Ascending aorta (tissue), 2 donors: ENCODE measurements at places on chromosomes 2 and 18.
A peak's percentile ranks its signal among the peaks of the same experiment; 100 is the strongest.

GRCh38 chr2:195647302-195647701, 9.7 kb upstream of the SLC39A10 start:
- no peaks in the 10 kb centered on the region for H3K27me3 ChIP-seq
- no peaks in the 10 kb centered on the region for H3K36me3 ChIP-seq
- H3K4me1 ChIP-seq = no peaks in the 10 kb centered on the region

DNA sequence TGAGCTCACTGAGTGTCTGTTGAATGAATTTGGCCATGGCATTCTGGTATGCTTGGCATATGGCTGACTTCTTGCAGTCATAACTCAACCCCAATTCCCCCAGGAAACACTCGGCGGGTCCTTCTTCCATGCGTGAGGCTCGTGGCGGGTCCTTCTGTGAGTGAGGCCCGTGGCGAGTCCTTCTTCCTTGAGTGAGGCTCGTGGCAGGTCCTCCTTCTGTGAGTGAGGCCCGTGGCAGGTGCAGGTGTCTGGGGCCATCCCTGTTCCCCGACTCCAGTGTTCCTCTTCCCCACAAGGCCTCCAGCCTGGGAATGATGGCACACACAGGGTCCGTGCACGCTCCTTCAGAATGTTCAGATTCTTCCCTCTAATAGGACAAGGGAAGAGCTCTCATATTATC, 169.0 kb downstream of the EIPR1 start:
- H3K4me3 ChIP-seq = no peak overlapping the region
- no peaks in the 10 kb centered on the region for H3K27me3 ChIP-seq
- peaks cover 3% of the 10 kb centered on the region for H3K36me3 ChIP-seq

DNA sequence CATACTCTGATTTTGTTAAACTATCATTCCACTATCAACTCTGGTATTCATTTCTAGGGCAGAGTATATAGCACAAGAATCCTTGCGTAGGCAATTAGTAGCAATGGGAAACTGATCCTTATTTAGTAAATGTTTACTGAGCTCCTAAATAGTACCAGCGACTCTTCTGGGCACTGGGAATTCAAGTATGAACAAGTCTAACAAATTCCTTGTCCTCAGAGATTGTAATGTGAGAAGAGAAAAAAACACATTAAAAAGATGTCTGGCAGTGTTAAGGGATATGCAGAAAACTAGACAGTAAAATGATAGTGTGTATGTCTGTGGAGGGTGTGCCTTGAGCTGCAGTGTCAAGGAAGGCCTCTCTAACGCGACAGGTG, 721 bp downstream of the METTL5 start:
- H3K36me3 ChIP-seq = no peaks in the 10 kb centered on the region
- no peak for DNase-seq
- peak overlapping the region; percentile 86 for H3K27ac ChIP-seq
- H3K27me3 ChIP-seq = no peaks in the 10 kb centered on the region
- H3K4me3 ChIP-seq = peak overlapping the region; percentile 81

- no peak overlapping the region for H3K27ac ChIP-seq
- no peaks in the 10 kb centered on the region for H3K27me3 ChIP-seq
- H3K4me3 ChIP-seq = no peak overlapping the region
- no peaks in the 10 kb centered on the region for H3K36me3 ChIP-seq
- DNase-seq = no peak
Measured at GRCh38 chr2:56170504-56170903, 13.3 kb upstream of the CCDC85A start.

DNA sequence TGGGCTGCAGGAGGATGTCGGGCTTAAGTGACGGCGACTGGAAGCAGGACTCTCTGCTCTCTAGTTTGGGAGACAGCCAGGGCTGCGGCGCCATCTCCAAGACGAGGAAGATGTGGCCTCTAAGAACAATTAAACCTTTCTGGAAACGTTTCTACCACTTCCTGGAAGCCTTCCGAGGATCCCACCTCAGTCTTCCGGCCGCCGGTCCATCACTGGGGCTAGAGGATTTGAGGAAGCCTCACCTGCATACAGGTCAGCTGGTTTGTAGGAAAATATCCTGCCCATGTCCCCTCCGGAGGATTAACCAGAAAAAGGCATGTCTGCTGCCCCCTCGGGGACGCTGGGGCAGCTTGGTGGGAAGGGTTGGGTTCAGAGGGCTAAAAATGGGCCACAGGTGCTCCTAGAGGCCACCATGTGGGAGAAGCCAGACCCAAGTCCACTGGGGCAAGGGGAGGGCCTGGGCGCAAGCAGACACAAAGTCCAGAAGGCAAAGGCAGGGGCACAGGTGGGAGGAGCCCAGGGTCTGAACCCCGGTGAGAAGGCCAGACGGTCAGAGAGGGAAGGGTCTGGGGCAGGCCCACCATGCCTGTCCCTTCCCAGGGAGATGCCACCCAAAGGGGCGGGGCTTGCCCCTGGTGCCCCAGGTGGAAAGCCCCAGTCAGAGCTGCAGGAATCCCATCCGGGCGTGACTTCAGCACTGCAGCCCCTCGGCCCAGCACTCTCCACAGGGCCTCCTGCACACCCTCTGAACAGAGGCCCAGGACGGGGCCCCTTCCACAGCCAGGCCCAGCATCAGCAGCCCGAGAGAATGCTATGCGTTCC, 82.2 kb upstream of the ID2 start:
- H3K36me3 ChIP-seq = no peaks in the 10 kb centered on the region
- peak; percentile 56 for DNase-seq
- no peak overlapping the region for H3K27ac ChIP-seq
- no peaks in the 10 kb centered on the region for H3K27me3 ChIP-seq
- no peaks in the 10 kb centered on the region for H3K4me1 ChIP-seq

- H3K4me3 ChIP-seq = peak overlapping the region; percentile 2
- no peaks in the 10 kb centered on the region for H3K27me3 ChIP-seq
- peaks cover 14% of the 10 kb centered on the region for H3K4me1 ChIP-seq
- H3K27ac ChIP-seq = peak overlapping the region; percentile 77
- no peaks in the 10 kb centered on the region for H3K36me3 ChIP-seq
Measured at GRCh38 chr2:157789256-157789655, 86.9 kb downstream of the ACVR1 start.

DNA sequence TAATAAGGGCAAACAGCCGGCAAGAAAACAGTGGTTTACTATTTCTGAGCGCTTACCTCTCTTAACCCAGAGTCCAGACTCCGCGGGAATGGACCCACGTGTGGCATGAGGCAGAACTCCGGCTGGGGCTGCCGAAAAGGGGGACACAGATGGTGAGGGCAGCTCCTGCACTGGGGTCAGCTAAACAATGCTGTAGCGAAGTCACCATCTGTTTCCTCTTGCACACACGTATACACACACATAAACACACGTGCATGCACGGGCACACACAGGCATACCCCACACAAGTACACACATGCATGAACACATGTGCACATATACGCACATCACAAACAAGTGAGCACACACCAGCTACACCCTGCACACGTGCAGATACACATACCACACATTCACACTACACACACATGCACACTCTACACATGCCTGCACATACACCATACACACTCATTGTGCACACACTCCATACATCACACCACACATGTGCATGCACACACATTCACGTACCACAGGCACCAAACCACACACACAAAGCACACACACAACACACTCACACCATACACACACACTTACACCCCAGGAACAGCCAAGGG, 105.9 kb upstream of the ID2 start:
- peaks cover 5% of the 10 kb centered on the region for H3K4me1 ChIP-seq
- no peaks in the 10 kb centered on the region for H3K27me3 ChIP-seq
- peak; percentile 54 for DNase-seq
- H3K27ac ChIP-seq = no peak overlapping the region
- H3K4me3 ChIP-seq = no peak overlapping the region

- no peak for DNase-seq
- peaks cover 10% of the 10 kb centered on the region for H3K36me3 ChIP-seq
- H3K4me3 ChIP-seq = no peak overlapping the region
- H3K4me1 ChIP-seq = no peaks in the 10 kb centered on the region
- H3K27me3 ChIP-seq = no peaks in the 10 kb centered on the region
- H3K27ac ChIP-seq = no peak overlapping the region
Measured at GRCh38 chr2:23691565-23691964, 235.4 kb downstream of the ATAD2B start.

DNA sequence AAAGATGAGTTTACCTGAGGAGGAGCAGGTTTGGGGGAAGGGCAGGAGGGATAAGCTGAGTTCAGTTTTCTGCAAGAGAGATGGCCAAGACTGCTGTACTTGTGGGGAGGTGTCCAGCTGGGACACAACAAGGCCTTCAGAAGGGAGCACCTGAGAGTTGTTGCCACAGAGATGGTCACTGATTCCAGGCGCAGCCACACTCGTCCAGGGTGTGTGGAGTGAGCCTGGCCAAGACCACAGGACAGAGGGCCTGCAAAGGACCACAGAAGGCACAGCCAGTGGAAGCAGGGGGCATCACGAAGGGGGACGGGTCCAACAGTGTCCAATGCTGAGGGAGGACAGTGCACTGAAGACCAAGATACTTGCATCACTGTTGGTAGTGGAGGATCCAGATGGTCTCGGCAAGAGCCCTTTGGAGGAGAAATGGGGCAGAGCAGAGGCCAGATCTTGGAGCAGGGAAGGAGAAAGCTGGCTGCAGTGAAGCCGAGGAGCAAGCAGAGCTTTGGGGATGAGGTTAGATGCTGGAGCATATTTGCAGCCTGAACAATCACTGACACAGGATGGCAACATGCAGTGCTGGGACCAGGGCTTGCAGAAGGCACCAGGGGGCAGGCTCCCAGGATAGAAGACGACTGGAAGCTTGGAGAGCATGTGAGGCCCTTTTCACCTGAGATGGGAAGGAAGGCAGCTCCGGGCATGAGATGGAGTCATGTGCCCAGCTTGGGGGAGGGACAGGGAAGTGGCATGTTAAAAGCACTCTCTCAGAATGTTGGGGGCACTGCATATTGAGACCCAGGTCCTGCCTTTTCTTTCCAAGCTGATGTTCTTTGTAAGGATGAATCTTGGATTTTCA, 214.0 kb downstream of the CYP26B1 start:
- no peaks in the 10 kb centered on the region for H3K27me3 ChIP-seq
- H3K36me3 ChIP-seq = no peaks in the 10 kb centered on the region
- peak; percentile 56 for DNase-seq
- no peak overlapping the region for H3K4me3 ChIP-seq
- H3K27ac ChIP-seq = no peak overlapping the region

DNA sequence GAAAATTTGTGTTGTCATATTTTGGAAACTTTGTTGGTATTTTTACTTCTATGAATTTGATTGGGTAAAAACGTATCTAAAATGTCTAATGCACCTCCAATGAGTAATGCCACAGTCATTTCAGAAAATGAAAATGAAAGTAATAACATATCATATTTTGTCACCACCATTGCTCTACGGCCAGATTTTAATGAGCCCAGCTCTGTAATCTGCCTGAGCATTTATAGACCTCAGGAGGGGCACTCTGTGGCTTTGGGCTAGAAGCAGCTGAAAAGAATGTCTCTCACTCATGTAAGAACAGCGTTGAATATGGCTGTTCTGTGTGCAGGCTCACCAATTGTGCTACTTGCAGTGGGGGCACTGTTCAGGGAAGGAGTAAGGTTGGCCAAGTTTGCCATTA, 32.7 kb upstream of the ABCA12 start:
- H3K27me3 ChIP-seq = no peaks in the 10 kb centered on the region
- no peak for DNase-seq
- peak overlapping the region; percentile 36 for H3K4me3 ChIP-seq
- no peak overlapping the region for H3K27ac ChIP-seq
- H3K36me3 ChIP-seq = no peaks in the 10 kb centered on the region

DNA sequence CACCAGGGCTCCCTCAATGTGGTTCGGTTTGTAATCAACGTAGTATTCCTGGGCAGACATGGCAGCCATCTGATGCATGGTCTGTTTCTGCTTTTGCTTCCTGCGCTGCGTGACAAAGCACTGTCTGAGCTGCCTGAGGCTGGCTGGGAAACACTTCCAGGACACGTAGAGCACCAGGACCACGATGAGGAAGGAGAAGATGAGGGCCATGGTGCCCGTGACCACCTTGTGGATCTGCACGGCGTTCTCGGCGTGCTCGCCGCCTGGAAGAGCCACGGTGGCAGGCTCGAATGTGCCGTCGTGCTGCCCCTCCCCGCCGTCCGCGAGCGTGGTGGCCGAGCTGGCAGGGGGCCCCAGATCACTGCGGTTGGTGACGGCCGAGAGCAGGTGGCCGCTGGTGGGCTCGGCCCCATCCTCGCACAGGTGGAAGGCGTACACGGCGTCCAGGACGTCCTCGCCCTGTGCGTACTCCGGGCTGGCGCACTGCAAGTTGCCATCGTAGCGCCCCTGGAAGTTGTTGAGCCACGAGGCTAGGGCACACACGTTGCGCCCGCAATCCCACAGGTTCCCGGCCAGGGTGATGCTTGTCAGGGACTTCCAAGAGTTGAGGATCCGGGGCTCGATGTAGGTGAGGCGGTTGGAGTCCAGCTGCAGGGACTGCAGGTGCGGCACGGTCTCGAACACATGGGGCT, 2.1 kb downstream of the LRRTM1 start:
- H3K4me3 ChIP-seq = no peak overlapping the region
- H3K27ac ChIP-seq = no peak overlapping the region
- H3K36me3 ChIP-seq = no peaks in the 10 kb centered on the region
- no peaks in the 10 kb centered on the region for H3K4me1 ChIP-seq

DNA sequence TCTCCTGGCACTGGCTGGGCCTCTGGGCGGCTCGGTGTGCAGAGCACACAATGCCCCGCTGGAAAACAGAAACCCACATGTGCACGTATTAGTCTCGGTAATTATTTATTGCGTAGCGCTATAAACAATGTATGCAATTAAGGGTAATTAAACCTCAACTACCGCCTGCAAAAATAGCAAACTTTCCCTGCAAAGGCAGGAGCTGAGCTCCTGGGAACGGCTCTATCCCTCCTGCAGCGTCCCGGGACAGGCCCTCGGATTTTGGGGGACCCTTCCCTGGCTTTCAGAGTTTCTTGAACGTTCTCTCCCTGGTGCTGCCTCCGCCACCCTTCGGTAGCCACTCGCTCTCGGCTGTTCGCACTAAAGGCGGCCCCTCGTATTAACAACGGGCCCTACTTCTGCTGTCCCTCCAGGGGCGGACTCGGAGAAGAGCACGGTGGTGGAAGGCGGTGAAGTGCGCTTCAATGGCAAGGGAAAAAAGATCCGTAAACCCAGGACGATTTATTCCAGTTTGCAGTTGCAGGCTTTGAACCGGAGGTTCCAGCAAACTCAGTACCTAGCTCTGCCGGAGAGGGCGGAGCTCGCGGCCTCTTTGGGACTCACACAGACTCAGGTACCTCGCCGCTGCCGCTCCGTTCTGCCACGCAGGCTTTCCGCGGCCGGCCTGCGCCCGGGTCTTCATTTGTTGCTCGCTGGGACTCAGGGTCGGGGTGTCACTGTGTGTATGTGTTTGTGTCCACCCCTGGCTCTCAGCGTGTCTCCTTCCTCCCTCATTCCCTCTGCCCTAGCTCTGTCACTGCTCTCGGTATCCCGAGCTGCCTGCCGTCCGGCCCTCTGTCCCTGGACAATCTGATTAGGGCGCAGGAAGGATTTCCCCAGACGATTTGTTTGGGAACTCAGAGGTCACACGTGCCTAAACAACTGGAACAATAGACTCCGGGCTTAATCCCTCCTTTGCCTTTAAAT, 1.2 kb downstream of the DLX1 start:
- H3K27me3 ChIP-seq = peaks cover 65% of the 10 kb centered on the region
- no peak for DNase-seq
- H3K4me3 ChIP-seq = peak overlapping the region; percentile 72
- H3K4me1 ChIP-seq = peaks cover 13% of the 10 kb centered on the region
- no peaks in the 10 kb centered on the region for H3K36me3 ChIP-seq

GRCh38 chr2:239236808-239237205, 164.0 kb downstream of the HDAC4 start:
- no peaks in the 10 kb centered on the region for H3K27me3 ChIP-seq
- no peak overlapping the region for H3K4me3 ChIP-seq
- no peak for DNase-seq
- H3K4me1 ChIP-seq = peaks cover 2% of the 10 kb centered on the region

- H3K27ac ChIP-seq = no peak overlapping the region
- no peaks in the 10 kb centered on the region for H3K27me3 ChIP-seq
- peaks cover under 1% of the 10 kb centered on the region for H3K36me3 ChIP-seq
- no peak for DNase-seq
- H3K4me3 ChIP-seq = no peak overlapping the region
Measured at GRCh38 chr2:101850450-101850849, 141.3 kb upstream of the IL1R2 start.
